ENCODE measurements at places on chromosomes 4 and X.

- DNase-seq, result no peak
Measured at GRCh38 chr4:163448540-163449203, 24.9 kb downstream of the TKTL2 start.

DNA sequence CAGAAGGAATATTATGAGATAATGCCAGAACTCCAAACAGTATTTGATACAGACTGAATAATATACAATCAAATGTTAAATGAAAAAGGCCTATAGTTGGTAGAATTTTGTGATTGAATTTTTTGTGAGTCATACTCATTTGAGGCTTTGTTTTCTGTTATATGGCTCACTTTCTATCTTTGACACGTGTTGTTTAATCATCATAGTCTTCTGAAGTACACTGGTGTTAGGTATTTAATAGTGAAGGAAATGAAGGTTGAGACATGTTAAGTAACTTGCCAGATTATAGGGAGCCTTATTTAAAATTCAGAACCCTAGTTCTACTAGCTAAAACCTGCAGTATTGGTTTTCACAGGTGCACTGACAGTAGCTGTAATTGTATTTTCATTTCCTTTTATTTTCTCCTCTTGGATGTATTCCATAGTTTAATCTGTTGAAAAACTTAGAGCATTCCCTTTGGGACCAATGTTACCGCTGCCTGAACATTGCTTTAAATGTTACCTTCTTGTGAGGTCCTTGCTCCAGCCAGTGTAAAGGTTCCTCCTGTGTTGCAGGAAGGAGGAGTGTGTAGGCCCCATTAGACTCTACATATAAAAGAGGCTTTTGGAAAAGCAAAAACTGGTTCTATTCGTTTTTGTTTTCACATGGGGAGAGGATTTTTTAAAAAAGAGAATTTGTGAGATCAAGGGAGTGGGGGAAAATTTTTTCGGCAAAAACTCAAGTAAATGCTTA is 224.1 kb downstream of the ARHGAP10 start:
- DNase-seq, result no peak

DNA sequence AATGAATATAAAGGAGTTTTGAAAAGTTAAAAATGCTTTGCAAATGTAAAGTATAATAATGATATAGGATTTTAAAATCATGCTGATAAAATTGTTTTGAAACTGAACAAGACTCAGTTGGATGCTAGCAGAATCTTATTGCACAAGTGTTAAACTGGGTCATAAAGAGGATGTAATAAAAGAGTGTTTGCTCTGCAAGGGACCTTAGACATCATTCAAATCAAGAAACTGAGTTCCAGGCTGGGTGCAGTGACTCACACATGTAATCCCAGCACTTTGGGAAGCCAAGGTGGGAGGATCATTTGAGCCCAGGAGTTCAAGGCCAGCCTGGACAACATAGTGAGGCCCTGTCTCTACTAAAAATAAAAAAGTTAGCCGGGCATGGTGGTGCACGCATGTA is 27.5 kb upstream of the DUSP21 start:
- DNase-seq, result no peak

GRCh38 chr4:623914-624566 is 1.3 kb upstream of the PDE6B start:
- no peak for DNase-seq

DNA sequence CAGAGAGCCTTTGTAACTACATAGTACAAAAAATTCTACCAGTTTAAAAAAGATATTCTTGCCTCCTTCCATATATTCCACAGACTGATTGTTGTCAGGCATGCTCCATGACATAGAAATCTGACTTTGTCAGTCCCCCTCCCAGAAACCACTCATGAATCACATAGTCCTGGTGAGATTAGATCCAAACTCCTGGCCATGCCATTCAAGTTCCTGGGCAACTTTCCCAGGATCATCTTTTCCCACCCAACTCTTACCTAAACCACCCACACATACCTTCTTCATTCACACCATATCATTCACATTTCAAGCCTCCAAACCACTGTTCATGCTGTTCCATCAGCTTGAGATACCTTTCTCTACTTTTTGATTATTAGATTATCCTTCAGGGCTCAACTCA is 46.4 kb downstream of the SLC16A2 start:
- DNase-seq, result no peak

DNA sequence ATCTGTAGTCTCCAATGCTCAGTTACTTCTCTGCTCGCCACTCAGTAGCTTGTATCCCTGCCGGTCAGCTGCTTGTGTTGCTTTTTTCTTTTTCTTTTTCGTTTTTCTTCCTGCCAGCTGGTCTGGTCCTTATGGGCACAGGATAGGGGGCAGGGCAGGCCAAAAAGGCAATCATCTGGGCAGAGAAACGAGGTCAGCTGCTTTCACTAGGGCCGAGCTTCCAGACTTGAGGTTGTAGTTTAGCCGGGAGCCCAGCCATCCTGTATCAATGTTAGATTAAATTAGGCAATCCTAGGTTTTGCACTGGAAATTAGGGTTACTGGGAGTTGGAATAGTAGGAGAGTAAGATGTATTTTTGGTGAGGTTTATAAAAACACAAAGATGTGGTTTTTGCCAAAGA is 3.4 kb downstream of the ARSF start:
- no peak for DNase-seq

GRCh38 chrX:45806410-45807121 is 605.9 kb upstream of the DIPK2B start:
- no peak for DNase-seq

DNA sequence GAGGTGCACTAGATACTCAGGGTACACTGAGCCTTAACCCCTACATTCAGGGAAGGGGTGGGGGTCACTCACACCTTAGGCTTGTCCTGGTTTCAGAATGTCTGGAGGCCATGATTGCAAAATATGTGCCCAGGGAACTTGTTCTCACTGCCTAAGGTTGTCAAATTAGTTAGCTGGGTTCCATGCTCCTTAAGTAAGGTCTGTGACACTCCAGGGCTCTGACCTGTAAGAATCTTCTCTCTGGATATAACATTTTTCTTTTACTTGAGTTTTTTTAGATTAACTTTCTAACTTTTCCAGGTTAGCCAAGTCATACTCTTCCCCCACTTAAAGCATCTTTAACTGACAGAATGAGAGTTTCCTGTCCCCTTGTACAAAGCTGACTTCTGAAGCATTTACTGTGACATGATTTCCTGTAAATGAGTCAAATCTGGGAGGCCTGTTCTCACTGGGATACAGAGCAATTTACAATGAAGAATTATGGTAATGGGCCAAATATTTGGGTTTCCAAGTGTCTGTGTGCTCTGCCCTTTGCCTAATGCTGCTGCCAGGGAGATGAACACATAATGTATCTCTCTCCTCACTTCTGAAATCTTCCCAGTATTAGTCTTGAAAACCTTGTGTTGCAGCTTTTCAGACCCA is 101.7 kb downstream of the GATB start:
- no peak for DNase-seq

GRCh38 chr4:4880492-4880891 is 21.0 kb downstream of the MSX1 start:
- DNase-seq, result no peak

GRCh38 chrX:153723351-153724251 is 586 bp downstream of the BCAP31 start:
- DNase-seq, result peak; percentile 36

DNA sequence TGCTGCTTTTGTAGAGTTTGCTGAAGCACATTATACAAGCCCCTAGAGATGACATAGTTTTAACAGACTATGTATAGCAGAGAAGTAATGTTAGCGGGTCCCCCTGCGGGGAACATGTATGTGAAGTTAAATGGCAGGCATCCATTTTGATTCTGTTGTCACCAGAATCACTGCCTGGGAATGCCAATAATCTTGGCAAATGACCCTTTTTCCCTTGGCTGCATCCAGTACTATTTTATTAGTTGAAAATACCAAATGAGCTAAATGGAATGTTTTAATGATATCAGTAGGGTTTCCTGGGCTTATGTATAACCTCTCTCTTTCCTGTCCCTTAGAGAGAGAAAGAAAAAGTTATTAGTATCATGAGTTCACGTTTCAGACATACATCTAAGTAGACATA is 93.6 kb downstream of the LIMCH1 start:
- no peak for DNase-seq

DNA sequence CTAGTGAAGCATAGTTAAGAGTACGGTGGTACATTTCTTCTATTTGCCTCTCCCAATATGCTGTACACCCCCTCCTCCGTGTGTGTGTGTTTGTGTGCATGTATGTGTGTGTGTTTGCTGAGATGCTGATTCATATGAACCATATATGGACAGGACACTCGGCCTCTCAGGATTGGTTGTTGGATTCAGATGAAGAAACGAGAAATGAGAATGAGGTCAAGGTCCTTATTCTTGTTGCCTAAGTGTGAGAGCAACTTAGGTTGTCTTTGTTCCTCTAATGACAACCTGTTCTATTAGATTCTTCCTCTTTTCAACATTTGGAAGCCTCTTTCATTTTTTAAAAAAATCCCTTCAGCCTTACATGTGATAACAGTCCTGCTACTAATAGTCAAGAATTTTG is 1387.6 kb downstream of the STIM2 start:
- DNase-seq, result no peak

GRCh38 chr4:12734586-12734985 is 749.6 kb downstream of the RAB28 start:
- DNase-seq, result no peak

DNA sequence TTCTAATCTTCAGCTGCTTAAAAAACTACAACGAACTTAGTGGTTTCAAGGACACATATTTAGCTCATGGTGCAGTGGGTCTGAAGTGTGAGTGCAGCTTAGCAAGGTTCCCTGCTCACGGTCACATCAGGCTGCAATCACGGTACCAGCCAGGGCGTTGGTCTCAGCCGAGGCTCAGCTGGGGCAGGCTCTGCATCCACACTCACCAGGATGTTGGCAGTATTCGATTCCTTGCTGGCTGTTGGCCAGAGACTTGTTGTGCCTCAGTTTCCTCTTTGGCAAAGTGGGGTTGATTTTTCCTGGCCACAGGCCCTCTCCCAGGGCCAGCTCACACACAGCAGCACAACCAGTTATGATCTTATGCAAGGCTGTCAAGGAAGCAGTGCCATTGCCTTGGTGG is 61.8 kb downstream of the TRMT44 start:
- DNase-seq, result no peak

GRCh38 chrX:69535661-69536060 is 31.5 kb downstream of the NALF2 start:
- DNase-seq, result no peak

GRCh38 chr4:102734116-102734515 is 26.7 kb downstream of the MANBA start:
- no peak for DNase-seq

DNA sequence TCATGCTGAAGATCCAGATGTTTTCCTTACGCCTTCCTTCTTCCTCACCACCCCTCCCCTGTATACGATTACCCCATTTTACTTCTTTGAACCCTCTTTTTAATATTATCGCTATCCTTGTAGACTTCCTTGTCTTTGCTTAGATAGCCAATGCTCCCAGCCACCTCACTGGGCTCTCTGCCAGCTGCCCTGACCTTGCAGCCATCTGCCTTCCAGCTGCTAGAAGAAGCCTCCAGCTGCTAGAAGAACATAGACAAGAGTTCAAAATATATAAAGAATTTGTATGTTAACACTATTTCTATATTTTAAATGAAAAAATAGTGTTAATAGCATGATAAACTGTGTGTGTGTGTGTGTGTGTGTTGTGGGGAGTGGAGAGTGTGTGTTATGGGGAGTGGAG is 374.7 kb downstream of the ANKRD50 start:
- no peak for DNase-seq

DNA sequence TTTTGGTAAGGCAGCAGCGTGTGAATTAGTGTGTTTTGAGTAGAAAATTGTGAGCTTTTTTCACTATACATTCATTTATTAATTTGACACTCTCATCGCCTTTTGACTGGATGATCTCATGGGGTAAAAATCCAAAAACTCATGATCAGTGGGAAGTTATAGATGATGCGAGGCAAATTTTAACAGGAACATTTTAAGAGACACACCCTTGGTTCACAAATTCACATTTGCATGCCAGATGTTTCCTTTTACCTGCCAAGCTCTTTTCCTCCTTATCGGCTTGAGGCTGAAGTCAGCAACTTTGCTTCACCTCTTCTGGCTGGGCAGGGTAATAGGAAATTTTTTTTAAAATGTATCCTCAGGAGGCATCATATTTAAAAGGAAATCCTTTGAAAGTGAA is 318.0 kb upstream of the HS3ST1 start:
- DNase-seq, result no peak

DNA sequence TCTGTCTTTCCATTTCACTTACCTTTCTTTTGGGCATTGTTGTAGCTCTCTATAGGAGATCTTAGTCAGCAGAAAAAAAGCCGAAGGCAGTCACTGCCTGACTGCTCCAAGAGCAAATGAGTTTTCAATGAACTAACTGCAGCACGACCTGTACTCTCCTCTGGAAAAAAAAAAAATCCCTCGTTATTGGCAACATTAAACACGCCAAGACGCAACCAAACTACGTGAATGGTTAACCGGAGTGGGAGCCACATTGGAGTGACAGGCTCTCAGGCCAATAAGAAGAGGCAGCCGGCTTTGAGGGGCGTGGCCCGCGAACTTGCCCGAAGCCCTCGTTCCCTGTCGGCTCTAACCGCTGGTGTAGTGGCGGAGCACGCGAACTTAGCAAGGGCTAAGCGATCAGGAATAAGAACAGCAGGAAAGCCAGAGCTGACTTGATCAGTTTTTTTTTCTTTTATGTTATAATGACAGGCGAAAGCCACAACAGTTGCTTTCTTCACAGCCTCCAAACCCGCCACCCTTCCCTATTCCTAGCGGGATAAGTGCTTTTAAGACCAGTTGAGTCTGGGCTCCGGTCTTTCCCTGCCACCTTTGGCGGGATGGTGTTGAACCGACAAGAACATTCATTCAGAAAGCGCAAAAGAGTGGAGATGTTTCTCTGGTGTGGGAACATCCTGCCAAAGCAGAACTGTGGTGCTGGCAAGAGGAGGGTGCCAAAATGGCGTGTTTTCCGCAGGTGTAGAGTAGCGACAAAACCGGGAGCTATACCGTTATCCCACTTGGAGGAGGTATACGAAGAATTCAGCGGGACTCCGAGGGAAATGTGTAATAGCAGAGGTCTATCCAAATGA is 80.0 kb downstream of the HMGN5 start:
- peak; percentile 58 for DNase-seq

DNA sequence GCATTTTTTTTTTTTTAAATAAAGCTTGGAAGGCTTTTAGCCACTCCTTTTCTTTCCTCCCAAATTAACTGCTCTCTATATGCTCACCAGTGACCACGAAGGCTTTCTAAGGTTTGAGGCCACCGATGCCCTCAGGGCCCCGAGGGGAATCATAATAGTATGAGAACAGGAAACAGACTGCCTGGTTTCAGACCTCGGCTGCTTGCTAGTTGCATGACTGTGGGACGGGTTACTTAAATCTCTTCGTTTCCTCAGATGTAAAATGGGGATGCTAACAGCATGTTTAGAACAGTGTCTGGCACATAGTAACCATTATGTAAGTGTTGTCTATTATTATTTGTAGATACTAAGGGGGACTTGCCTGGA is 3.6 kb downstream of the LINC00632 start:
- DNase-seq, result no peak

DNA sequence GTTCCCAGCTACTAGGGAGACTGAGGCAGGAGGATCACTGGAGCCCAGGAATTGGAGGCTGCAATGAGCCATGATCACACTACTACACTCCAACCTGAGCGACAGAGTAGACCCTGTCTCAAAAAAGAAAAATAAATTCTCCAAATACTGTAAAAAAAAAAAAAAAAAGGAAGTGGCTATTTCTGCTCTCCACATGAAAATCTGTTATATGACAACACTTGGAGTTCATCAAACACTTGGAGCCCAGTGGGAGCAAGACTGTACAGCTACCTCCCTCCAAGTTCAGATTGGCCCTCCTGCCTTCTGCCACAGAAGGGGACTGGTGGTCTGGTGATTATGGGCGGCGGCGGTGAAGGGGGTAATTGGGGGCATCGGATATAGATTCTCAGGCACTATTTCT is 9.0 kb upstream of the CLDN34 start:
- DNase-seq, result no peak

- no peak for DNase-seq
Measured at GRCh38 chr4:185202984-185203485, 765 bp downstream of the CFAP97 start.
